ENCODE measurements at places on chromosomes 12 and 14.

DNA sequence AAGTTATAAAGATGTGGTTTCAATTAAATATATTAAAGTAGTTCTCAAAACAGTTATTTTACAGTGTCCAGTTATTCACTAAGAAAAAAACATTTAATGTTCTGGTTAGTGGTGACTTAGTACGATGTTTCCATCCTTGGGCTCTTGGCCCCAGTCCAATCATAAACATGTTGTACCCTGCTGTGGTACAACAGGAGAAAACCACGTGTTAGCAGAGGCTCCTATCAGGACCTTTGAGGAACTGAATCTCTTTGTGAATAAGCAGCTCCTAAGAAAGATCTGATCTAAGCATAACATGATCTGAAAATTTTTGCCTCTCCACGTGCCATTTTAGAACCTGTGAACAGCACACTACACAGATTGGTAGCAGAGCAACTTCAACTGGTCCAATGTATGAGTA lies 234.0 kb downstream of the SYT1 start:
- no peaks in the 10 kb centered on the region for H3K4me1 ChIP-seq
- H3K27ac ChIP-seq: no peak overlapping the region
- no peak for DNase-seq
- no peak overlapping the region for H3K4me3 ChIP-seq
- H3K36me3 ChIP-seq: no peaks in the 10 kb centered on the region
- H3K27me3 ChIP-seq: no peaks in the 10 kb centered on the region

- no peaks in the 10 kb centered on the region for H3K36me3 ChIP-seq
- peaks cover 40% of the 10 kb centered on the region for H3K4me1 ChIP-seq
- H3K4me3 ChIP-seq: no peak overlapping the region
- no peaks in the 10 kb centered on the region for H3K27me3 ChIP-seq
- DNase-seq: no peak
These were observed 8.0 kb downstream of the GSG1 start for GRCh38 chr12:13095266-13095995.

DNA sequence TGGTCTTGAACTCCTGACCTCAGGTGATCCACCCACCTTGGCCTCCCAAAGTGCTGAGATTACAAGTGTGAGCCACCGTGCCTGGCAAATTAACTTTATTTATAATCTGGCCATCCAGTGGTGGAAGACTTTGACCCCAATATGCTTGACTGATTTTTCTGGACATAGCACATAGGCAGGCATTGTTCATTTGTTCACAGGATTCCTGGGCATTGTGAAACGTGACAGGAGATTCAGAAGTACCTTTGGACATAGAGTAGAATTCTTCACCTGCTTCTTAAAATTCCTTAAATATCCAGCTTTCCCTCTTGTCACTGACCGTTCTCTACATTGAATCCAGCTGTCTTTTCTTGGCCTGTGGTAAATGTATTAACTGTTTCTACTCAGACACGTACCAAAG lies 103.1 kb downstream of the SCN8A start:
- H3K4me1 ChIP-seq: peaks cover 6% of the 10 kb centered on the region
- H3K27ac ChIP-seq: no peak overlapping the region

GRCh38 chr12:121820056-121820455 lies 16.2 kb downstream of the SETD1B start:
- H3K4me3 ChIP-seq: no peak overlapping the region
- H3K27me3 ChIP-seq: no peaks in the 10 kb centered on the region
- peaks cover 44% of the 10 kb centered on the region for H3K36me3 ChIP-seq
- no peak for DNase-seq
- H3K4me1 ChIP-seq: no peaks in the 10 kb centered on the region

- H3K36me3 ChIP-seq: no peaks in the 10 kb centered on the region
- no peak overlapping the region for H3K4me3 ChIP-seq
- DNase-seq: no peak
- H3K27me3 ChIP-seq: no peaks in the 10 kb centered on the region
- no peaks in the 10 kb centered on the region for H3K4me1 ChIP-seq
- no peak overlapping the region for H3K27ac ChIP-seq
These were observed 97.9 kb upstream of the FAR2 start for GRCh38 chr12:29051221-29051620.
